ENCODE measurements at places on chromosomes 4 and X. TPM values are rescaled to one million over a fixed set of nuclear protein-coding genes. Genes with fewer than 3 reads are reported as not detected.

DNA sequence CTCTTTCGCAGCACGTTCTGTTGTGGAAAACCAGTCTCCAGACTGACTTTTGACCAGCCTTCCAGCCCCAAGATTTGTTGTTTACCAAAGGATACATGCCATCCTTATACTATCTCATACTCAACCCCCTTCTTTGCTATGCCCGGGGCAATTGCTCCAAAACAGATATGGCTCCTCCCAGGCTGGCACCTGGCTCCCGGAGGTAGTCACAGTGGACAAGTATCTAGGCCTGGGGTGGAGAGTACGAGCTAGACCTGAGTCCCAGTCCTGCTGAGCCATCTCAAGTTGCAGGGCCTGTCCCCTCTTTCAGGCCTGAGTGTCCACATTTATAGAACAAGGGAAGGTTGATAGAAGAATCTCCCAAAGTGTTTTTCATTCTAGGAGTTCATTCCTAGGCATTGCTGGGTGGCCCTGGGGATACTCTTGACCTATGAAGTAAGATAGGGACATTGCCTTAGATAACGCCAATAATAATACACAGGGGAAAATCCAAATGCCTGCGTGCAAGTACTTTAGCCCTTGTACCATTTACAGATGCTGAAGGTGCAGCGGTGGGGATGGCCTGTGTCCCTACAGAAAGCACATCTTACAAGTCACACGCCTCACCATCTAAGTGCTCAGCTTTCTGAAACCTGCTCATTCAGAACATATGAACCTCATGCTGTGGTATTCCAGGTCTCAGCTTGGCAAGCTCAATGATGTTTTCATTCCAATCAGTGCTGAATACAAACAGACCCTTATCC, 136.7 kb upstream of the MAMLD1 start:
- H3K27ac ChIP-seq: no peak overlapping the region
- no peaks in the 10 kb centered on the region for H3K36me3 ChIP-seq
- H3K4me3 ChIP-seq: no peak overlapping the region
- H3K27me3 ChIP-seq: no peaks in the 10 kb centered on the region

- no peak for DNase-seq
- no peaks in the 10 kb centered on the region for H3K27me3 ChIP-seq
- H3K36me3 ChIP-seq: no peaks in the 10 kb centered on the region
- H3K27ac ChIP-seq: no peak overlapping the region
- H3K4me3 ChIP-seq: no peak overlapping the region
- H3K4me1 ChIP-seq: no peaks in the 10 kb centered on the region
Measured at GRCh38 chr4:107666134-107666533, 53.9 kb downstream of the PAPSS1 start.

- no peaks in the 10 kb centered on the region for H3K4me1 ChIP-seq
- H3K4me3 ChIP-seq: no peak overlapping the region
- no peak overlapping the region for H3K27ac ChIP-seq
- no peaks in the 10 kb centered on the region for H3K27me3 ChIP-seq
Measured at GRCh38 chr4:73730292-73730691, 10.1 kb upstream of the CXCL8 start.

GRCh38 chrX:23764188-23764984, 18.6 kb upstream of the SAT1 start:
- H3K4me3 ChIP-seq: no peak overlapping the region
- H3K36me3 ChIP-seq: no peaks in the 10 kb centered on the region
- H3K27me3 ChIP-seq: no peaks in the 10 kb centered on the region
- H3K27ac ChIP-seq: no peak overlapping the region
- DNase-seq: no peak
- no peaks in the 10 kb centered on the region for H3K4me1 ChIP-seq

GRCh38 chr4:112637552-112637866, 566 bp downstream of the LARP7 start:
- no peaks in the 10 kb centered on the region for H3K36me3 ChIP-seq
- H3K27ac ChIP-seq: peak overlapping the region; percentile 98
- H3K4me1 ChIP-seq: peaks cover 6% of the 10 kb centered on the region
- no peak for DNase-seq
- no peaks in the 10 kb centered on the region for H3K27me3 ChIP-seq
- H3K4me3 ChIP-seq: peak overlapping the region; percentile 51

DNA sequence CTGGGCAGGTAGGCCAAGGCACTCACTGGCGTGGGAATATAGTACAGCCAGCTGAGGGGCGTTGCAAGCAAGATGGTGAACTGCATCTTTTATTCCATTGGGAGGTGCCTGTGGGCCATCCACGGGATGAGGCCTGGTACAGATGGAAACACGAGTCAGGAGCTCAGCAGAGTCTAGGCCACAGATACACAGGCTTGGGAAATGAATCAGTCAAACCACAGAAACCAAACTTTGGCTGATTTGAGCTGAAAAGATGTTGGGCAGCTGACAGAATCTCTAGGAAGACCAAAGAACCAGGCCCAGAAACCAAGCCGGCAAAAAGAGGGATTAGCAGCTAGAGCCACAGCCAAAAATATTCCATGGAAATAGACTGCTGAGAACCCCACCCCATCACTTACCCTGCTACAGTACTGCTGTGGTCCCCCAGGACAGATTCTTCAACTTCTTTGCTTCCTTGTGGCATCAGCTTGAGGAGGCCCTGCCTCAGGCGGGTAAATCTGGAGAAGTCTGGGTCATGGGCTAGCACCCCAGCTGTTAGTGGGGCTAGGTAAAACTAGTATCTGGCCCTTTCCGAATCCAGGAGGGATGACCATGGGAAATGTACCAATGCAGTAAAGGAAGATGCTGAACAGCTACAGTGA, 75.4 kb downstream of the TMEM131L start:
- no peaks in the 10 kb centered on the region for H3K27me3 ChIP-seq
- no peaks in the 10 kb centered on the region for H3K36me3 ChIP-seq
- H3K4me1 ChIP-seq: peaks cover 6% of the 10 kb centered on the region
- H3K27ac ChIP-seq: peak overlapping the region; percentile 2

The BST1 gene
- not detected for total RNA-seq

GRCh38 chrX:148815218-148815961, 315.0 kb downstream of the AFF2 start:
- no peaks in the 10 kb centered on the region for H3K36me3 ChIP-seq
- no peak overlapping the region for H3K27ac ChIP-seq
- no peaks in the 10 kb centered on the region for H3K27me3 ChIP-seq
- no peaks in the 10 kb centered on the region for H3K4me1 ChIP-seq
- DNase-seq: no peak
